ENCODE measurements at places on chromosomes 5 and 9.

GRCh38 chr5:174300118-174300940 lies 254.8 kb downstream of the NSG2 start:
- DNase-seq = no peak

DNA sequence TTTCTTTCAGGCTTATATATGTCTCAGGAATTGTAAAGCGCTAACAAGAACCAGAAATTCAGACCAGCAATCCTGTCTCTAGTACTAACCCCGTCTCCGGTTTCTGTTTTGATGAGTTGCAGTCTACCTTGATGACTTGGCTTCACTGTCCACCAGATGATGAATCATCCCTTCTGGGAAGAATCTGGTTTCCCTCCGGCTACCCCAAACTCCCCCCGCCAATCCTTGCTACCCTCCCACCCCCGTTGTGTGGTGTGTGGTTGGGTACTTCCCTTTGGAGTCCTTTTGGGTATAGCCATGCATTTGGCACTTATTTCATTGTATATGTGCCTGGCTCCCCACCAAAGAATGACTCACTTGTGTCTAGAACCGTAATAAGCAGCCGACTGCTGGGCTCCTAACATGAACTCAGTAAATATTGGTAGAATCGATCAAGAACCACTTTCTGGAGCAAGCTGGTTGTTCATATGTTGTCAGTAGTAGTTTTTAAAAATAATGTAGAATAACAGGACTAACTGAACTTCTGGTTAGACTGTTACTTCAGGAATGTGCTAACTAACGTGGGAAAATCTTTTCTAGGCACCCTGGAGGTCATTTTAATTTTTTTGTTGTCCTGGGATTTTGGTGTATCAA lies 8.3 kb upstream of the TGFBI start:
- DNase-seq = no peak

DNA sequence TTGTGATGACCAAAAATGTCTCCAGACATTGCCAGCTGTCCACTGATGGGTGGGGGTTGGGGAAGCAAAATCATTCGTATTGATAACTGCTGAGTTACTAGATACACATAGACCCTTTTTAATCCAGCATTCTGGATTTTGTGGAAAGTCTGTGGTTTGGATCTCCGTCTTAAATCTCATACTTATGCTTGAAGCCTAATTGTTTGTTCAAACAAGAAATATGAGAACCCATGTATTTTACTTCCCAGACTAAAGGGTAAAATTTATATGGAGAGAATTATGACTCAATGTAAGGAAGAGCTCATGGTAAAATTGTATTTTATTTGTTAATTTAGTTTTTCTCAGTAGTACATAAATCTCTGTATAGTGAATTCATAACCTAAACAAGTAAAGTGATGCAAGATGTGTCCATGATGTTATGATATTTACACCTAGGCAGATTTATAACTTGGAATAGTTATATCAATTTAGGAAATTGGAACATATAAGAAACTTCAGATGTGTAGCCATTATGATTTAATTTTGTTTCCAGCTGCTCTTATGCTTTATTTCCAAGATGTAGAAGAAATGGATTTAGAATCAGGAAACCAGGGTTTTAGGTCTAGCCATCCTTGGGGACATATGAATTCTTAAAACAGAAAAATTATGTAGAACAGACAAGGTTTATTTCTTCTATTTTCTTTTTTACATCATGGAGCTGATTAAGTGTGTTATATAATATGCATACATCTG lies 4.5 kb upstream of the OGN start:
- no peak for DNase-seq

DNA sequence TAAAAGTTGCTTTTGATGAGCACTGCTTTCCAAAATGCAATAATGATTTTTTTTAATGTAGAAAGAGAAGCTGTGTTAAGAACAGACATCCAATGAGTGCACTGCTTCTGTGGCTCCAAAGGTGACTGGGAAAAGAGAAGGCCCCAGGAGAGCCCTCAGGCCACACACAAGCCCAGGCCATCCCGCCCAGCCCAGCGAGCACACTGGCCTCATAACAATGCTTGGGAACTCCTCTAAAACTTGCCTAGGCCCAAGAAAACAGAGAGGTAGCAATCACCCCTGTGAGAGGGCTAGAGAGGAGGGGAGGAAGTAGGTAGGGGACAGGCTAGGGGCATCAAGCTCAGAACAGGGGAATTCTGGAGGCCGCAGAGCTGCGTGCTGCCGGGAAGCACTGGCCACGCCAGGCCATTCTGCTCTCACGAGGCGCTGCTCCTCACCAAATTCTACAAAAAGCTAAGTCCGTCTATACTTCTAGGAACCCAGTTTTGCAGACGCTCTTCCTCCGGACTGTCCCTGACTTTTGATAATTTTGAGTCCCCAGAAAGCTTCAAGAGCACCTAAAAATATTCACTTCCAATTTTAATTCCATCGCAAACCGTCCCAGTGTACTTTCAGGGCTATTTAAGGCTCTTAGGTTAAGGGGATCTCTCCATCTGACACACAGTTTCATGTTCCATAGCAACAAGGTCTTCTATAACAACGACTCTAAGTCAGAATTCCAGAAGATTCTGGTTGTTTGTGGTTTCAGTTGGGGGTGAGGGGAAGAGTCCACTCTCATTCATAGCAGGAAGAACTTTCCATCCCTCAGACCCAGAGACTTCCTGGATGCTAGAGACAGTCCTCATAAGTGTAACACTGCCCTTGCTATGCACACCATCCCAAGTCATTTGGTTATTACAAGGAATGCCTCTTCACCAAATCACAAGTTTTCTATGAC lies 51.0 kb downstream of the HABP4 start:
- no peak for DNase-seq

GRCh38 chr9:16410601-16411280 lies 459.7 kb downstream of the BNC2 start:
- no peak for DNase-seq

DNA sequence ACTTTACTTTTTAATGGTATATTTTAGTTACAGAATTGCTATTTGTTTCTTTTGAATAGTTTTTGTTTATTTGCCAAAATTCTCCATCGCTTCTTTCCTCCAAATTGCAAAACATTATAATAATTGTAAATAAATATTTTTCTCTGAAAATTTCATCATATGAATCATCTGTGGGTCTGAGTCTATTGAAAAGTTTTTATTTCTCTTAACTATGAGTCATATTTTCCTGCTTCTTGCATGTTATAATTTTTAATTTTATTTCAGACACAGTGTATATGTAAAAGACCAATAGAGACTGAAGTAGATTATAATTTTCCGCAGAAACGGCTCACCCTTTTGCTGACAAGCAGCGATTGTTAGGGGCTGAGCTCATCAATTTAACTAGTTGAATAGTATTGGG lies 279.1 kb upstream of the IL12B start:
- DNase-seq = no peak

- peak; percentile 42 for DNase-seq
Measured at GRCh38 chr5:171418982-171419687, at the start of gene FGF18. Gene FGF18 (plus strand): TSS chr5:171419647. CDS start chr5:171420200, 553 bp downstream.

DNA sequence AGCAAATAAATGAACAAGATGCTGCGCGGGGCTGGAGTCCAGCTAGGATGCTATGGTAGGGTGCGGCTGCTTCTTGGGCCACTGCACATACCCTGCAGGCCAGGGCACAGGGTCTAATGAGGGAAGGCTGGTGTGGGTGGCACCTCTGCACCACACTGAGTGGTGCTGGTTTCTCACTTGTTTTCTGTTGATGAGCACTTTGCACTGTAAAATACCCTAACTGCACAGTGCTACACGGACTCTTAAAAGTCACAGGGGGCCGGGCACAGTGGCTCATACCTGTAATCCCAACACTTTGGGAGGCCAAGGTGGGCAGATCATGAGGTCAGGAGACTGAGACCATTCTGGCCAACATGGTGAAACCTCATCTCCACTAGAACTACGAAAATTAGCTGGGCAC lies 52.7 kb upstream of the DMRT1 start:
- DNase-seq = no peak

GRCh38 chr9:16526380-16526779 lies 344.1 kb downstream of the BNC2 start:
- no peak for DNase-seq

DNA sequence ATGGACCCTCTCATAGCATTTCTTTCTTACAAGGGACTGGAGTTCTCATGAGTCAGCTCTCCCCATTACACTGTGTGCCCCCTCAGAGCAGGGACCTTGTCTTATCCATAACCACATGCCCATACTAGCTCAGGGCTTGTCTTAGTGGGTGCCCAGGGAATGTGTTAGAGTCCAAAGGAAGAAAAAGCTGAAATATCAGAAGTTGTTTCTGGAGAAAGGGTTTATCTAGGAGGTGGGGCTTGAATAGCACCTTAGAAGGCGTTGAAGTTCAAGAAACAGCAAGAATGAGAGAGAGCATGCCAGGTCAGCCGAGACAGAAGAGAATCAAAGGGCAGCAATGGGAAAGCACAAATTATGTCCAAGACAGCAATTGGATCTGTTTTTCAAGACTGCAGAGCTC lies 109.4 kb downstream of the TTLL11 start:
- no peak for DNase-seq

DNA sequence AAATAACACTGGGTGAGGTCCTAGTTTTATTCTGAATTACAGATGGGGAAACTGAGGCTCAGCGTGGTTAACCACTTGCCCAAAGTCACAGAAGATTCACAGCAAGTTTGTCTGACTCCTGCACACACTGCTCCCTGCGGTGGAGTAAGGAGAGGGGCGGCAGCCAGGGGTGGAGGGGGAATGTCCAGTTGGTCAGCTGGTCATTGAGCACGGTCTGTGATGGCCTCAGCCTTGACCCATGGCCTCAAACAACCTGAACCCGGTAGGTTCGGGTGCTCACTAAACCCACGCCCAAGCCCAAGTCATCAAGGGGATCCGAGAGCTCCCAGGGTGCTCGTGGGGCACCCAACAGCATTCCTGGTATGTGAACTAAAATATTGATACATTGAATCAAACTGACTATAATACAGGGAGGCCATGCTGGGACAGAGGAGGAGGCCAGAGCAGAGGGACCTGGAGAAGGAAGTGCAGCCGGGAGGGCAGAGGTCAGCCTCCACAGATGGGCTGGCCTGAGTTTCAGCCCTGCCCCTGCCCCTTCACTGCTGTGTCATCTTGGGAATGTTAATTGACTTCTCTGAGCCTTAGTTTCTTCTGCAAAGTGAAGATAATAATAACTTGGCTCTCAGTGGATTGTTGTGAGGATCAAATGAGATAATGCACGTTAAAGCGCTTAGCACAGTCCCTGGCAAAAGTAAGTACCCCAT lies 3.6 kb upstream of the IL17B start:
- DNase-seq = no peak
